ENCODE measurements at places on chromosomes 1 and 21.
A peak's percentile ranks its signal among the peaks of the same experiment; 100 is the strongest.

DNA sequence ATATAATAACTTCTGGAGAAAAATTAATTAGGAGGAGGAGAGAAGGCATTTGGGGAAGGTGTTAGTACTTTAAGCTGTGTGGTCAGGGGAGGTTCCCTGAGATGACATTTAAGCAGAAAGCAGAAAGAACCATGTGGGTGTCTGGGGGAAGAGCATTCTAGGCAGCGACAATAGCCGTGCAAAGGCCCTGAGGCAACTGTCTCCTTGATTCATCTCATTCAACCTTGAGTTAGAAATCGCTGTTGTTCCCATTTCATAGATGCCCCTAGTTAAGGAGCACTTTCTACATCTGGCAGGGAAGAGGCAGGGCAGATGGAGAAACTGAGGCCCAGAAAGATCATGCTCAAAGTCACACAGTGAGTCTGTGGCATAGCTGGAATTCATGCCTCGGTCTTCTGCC lies 108.6 kb upstream of the RUNX3 start:
- no peak for DNase-seq

DNA sequence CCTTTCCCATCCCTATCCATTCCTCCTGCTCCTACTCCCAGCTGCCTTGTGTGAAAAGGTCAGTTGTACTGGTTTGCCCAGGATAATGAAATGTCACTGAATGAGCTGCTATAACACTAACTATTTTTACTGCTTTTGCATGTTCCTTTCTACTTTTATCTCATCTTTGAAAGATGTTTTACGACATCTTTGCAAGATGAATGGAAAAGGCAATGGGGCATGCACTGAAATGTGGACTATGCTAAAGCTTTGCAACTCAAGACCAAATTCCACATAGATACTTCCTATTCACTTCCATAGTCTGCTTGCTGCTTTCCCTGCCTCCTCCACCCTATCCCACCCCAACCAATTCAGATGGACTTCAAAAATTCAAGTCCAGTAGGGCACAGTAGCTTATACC lies 111.3 kb downstream of the SETD4 start:
- no peak for DNase-seq

DNA sequence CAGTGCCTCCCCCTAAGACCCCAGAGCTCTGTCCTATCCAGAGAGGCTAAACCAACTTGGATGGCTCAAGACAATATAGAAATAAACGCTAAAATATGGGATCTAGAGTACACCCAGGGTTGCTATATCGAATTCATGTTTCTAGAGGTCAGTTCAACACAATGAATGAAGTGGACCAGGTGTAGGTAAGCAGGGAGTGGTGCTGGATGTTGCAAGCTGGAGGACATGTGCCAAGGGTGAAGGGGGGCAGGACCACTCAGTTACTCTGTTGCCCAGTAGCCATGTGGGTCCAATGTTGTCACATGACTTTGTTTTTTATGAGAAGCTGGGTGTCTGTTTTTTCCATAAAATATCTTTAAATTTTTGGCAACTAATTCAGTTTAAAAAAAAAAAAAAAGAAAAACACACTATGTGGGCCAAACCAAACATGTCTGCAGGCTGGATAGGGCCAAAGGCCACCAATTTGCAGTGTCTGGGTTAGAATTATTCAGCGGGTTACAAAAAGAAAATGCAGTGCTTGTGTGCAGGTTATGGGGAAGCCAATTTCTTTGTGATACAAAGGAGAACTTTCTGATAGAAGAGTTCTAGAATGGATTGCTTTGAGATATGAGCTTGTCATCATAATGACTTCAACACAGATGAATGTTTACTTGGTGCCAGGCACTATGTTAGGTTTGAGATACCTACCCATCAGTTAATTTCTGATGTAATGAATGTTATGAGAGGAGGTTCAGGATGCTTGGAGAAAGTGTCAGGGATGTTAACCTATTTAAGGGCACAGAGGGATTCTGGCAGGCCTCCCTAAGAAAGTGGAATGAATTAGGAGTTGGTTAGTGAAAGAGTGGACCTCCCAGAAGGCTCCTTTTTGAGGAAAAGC lies 8.9 kb downstream of the CACHD1 start:
- no peak for DNase-seq

DNA sequence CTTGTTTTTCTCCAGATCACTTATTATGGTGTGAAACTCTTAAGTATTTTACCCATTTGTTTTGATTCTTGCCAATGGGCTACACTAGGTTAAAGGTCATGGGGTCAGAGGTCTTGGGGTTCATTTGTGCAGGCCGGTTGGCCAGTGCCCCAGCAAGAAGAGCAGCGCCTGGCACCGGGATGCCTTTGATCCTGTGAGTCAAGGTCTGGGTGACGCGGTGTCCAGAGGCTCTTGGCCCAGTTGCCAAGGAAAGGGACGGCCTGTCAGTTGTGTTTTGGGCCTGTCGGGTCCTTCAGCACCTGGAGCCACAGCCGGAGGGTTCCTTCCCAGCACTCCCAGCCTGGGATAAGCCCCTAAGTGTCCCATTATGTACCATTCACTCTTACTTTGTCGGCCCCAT lies 25.1 kb downstream of the RHBG start:
- DNase-seq: no peak

DNA sequence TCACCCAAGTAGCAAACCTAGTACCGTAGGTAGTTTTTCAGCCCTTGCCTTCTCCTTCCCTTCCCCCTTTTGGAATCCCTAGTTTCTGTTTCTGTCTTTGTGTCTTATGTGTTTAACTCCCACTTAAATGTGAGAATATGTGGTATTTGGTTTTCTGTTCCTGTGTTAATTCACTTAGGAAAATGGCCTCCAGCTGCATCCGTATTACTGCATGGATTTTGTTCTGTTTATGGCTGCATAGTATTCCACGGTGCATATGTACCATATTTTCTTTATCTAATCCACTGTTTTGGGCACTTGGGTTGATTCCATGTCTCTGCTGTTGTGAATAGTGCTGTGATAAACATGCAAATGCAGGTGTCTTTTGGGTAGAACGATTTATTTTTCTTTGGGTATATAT lies 138.6 kb downstream of the POU2F1 start:
- DNase-seq: no peak

DNA sequence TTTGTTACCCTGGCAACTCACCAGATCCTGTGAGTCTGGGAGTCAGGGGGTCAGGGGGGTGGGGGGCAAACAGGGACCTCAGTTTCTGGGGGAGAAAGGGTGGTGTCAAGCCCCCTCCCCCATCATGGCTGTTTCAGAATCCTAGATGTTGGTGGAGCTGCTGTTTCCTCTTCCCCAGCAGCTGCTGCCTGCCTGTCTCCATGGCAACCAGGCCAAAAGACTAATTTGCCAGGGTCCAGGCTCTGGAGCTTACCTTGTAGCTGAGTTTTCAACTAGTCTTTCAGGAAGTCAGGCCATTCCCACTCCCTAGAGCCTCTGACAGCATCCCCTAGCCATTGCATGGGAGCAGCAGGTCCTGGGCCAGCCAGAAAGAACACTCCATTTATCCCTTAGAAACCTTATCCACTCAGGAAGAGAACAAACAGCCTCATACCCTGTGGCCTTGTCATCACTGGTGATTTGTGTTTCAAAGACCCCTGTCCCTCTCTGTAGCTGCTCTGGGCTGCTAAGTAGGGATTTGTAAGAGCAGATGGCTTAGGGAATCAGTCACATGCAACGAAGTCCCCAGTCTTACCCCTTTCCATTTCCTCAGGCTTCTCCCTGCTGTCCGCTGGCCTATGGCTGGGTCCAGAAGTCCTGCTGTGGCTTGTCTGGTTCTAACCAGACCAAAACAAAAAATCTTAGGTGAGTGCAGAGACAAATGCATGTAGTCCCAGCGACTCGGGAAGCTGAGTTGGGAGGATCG lies 21.5 kb upstream of the STMN1 start:
- DNase-seq: peak; percentile 43

GRCh38 chr1:175272361-175272760 lies 79.8 kb upstream of the KIAA0040 start:
- no peak for DNase-seq
